ENCODE measurements at places on chromosomes 3 and 15.

DNA sequence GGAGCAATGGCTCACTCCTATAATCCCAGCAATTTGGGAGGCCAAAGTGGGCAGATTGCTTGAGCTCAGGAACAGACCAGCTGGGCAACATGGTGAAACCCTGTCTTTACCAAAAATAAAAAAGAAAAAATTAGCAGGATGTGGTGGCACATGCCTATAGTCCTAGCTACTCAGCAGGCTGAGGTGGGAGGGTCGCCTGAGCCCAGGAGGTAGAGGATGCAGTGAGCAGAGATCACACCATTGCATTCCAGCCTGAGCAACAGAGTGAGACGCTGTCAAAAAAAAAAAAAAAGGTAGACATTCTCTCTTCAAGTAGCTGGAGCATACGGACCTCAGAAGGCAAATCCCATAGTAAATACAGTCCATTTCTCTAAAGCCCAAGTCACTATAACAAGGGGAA is 7.1 kb upstream of the C3orf80 start:
- no peak for DNase-seq

- no peak for DNase-seq
Observed at GRCh38 chr3:193940526-193940925, 195.4 kb upstream of the HES1 start.

DNA sequence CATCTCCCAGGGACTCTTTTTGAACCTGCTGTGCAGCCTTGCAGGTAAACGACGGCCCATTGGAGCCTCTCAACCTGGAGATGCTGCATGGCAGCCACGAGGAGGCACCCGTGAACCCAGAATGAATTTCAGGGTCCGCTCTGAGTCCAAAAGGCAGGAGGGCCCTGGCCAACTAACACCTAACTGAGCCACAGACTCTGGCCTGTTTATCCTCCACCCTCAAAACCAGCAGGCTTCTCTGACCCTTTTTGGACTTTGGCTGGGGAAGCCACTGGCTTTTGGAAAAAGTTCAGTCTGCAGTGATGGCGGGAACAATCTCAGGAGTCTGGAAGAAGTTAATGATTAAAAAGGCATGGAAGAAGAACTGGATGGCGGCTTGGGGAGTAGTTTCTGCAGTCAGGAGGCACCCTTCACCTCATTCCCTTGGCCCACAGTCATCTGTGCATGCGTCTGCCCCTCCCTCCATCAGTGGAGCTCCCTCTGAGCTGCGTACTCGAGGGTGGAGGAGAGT is 4.1 kb downstream of the PXYLP1 start:
- DNase-seq = no peak

- DNase-seq = no peak
Observed at GRCh38 chr3:195156286-195156890, 114.6 kb downstream of the XXYLT1 start.

GRCh38 chr3:141491929-141492328 is 5.1 kb downstream of the RASA2 start:
- no peak for DNase-seq

DNA sequence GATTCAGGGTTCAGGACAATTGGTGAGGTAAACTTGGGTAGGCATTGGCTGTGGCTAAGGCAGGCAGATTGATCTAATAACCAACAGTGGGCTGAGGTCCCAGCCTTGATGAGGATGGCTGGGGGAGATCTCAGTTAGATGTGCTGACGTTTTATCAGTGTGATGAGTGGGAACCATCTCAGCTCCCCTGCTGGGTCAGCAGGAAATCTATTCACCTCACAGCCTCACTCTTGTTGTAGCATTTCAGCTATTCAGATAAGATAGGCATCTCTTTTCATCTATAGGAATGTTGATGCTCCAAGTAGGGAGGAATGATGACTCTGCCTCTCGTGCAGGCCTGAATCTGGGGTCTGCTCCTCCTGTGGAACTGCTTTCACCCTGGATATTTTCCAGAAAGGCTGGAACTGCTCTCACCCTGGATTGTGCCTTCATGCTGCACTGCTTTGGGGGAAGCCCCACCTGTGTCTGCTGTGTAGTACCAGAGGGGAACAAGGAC is 973.7 kb downstream of the NSUN3 start:
- no peak for DNase-seq

GRCh38 chr3:136698361-136698760 is 53.8 kb downstream of the STAG1 start:
- DNase-seq = no peak

DNA sequence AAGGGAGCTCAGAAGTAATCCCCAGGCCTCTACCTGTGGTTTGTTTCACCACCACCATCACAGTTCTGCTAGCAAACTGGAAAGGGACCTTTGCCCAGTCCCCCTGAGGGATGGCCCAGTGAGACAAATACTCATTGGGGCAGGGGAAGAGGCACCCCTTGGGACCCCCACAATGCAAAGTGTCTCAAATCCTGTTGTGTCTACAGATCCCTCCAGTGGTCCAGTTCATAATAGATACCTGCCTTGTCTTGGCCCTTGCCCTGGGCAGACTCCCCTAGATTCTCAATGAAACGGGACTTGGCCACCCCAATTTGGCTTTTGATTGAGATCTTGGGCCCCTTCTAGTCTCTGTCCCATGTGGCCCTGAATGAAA is 43.8 kb upstream of the RAB6B start:
- no peak for DNase-seq

DNA sequence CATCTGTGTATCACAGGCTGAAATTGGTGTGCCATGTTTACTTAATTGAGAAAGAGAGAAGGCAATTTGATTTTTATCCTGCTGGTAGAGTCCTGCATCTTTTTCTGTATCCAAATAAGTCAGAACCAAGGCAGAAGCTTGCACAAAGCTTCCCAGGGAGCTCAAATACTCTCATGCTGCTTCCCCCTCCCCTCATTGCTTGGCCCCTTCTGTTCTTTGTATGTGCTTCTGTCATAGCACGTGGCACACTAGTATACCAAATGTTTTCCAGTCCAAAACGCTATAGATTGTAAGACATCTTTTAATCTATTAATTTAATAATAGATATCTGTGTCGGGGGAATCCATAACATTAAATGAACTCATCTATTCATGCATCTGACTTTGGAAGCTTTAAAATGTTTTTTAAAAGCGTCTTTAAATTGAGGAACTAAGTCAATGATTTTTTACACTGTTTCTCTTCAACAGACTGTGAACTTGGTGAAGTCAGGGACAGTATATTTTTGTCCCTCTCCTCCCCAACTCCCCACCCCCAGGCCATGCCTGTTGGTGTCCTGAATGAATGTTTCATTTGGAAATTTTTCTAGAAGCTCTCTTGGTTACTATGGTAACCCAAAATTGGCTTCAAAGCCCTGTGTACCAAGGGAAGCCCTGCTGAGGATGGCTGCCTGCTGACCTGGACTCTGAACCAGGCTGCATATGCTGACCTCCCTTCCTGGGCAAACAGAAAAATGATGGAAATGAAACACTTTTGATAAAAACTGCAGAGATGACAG is 26.2 kb upstream of the SLC35G2 start:
- no peak for DNase-seq

DNA sequence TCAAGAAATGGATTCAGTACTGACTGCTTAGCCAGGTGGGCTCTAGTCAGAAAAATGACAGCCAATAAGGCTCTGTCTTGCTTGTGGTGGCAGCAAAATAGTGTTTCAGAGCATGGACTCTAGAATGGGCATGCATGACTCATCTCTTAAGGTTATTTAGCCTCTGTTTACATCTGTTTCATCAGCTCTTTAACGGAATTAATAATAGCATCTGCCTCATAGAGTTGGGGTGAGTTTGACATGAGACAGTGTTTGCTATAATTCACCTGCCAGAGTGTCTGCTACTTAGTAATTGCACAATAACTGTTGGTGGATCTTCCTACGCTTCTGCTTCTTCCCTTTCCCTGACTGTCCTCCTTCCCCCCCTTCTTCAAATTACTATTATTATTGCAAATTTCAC is 350.4 kb upstream of the SEMA6D start:
- DNase-seq = no peak

DNA sequence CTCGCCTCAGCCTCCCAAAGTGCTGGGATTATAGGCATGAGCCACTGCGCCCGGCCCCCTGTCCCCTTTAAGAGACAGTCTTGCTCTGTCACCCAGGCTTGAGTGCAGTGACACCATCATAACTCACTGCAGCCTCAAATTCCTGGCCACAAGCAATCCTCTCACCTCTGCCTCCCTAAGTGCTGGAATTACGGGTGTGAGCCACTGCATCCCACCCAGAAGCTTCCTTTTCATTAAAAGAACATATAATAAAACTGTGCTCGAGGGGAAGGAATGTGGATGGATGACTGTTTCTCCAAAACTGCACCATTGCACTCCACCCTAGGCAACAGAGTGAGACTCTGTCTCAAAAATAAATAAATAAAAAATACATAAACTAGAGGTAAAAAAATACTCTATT is 70.1 kb downstream of the NCEH1 start:
- DNase-seq = no peak

DNA sequence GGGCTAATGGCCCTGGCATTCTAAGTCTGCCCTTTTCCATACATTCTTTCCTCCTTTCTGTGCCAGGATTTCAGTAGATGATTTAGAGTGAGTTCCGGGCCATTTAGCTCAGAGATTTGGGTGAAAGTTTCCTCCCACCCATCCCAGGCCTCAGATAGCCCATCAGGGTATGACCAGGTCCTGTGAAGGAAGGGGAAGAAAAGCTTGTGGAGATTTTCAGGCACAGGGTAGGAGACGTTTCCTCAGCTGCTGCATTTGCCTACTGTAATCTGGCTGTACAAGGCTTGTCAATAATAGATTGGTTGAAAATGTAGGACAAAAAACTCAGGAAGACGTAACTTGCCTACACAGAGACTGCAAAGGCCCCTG is 63.2 kb upstream of the BCL6 start:
- no peak for DNase-seq

DNA sequence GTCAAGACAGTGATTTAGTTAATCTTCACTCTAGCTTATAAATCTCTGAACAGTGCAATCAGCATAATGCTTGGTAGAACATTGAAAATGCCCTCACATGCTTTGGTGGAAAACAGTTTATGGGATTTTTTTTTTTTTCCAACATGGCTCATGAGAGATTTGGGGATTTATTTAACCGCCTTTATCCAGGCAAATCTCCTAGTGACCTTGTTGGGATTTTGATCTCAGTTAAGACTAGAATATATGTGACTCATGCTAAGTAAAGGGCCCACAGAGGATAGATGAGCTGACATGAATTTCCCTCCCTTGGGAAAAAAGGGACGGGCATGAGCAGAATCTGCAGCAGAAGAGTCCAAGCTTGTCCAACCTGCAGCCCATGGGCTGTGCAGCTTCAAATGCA is 18.7 kb downstream of the LRTM1 start:
- DNase-seq = no peak

- DNase-seq = no peak
Observed at GRCh38 chr3:50295553-50296431, 3.4 kb downstream of the HYAL3 start.

DNA sequence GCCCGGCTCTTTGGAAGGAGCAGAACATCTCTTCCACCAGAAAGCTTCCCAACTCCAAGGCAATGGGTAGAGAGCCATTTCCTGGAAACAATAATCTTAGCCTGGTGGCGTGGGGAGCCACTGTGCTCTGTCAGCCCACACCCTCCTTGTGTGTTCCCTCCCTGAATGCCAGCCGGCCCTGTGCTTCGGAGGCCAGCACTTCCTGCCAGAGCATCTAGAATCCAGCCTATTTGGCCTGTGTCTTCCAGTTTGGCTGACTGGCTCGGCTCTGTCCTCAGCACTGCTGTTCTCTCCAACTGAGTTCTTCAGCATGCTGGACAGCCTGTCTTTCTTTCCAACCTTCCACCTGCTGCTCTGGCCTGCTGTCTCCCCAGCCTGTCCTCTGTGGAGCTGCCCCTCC is 349.3 kb downstream of the MFSD1 start:
- DNase-seq = no peak

GRCh38 chr3:157384031-157384430 is 52.6 kb upstream of the PTX3 start:
- DNase-seq = no peak

DNA sequence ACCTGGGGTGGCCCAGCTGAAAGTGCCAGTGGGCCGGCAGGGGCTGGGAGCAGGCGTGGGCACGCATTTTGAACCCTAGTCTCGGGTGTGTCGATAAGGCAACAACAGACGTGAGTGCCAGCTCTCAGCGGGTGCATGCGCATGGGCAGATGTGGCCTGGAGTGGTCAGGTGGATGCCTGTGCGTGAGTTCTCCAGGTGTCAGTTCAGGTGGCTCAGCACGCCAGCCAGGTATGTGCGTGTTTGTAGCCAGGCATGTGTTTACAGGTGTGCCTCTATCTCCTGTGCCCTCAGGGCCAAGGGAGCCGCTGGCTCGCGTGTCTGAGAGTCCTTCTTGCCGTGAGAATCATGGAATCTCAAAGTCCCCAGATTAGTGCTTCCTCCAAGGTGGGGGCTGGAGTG is 14.8 kb downstream of the CYP1A2 start:
- no peak for DNase-seq

- DNase-seq = no peak
Observed at GRCh38 chr3:138432576-138433240, 1.7 kb upstream of the ESYT3 start.

DNA sequence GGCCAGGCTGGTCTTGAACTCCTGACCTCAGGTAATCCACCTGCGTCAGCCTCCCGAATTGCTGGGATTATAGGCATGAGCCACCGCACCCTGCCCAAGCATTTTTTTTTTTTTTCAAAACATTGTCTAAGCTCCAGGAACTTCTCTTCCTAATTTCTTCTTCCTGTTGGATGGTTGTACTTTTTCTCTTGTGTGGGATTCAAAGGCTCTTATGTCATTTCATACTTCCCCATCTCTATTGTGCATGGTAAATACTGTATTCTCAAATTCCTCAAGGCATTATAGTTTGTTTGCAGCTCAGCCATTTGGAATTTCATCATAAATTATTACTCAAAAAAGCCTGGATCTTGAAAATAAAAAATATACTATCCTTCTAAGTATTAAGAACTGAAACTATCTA is 199.1 kb upstream of the GADL1 start:
- DNase-seq = no peak

DNA sequence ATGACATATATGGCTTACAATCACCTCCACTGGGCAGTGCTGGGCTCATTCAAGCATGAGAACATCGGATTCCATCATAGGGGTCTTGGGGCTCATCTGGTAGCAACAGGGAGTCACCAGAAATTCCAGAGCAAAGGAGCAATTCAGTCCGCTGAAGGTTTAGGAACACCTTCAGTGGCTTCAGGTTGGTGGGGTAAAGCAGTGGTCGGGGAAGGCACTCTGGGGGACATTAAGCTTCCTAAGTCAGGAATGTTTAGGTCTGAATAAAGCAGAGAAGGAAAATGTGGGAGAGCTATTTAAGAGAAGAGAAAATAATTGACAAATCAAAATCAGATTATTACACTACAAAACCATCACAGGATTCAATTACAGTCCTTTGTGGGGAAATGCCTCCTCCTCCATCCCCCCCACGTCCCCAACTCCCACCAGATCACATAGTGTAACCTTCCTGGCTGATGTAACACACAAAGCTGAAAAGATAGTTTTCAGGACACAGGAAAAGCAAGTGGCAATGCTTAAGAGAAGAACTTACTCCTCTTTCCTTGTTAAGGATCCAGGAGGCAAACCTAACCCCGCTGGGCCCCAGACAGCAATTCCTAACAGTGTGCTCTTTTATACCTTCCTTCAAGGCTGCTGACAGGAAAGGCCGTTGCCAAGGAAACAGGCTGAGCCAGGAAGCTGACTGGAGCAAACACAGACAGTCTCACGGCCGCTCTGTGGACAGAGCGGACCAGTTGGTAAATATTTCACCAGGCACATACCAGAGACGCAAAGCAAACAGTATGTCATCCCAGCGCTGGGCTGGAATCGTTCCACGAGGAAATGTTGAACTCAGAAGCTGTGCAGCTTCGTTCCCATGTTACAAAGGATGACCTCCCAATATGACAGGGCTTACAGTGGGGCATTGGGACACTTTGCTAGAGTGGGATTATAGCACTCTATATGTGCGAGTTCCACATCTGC is 57.5 kb upstream of the LMCD1 start:
- DNase-seq = no peak
